Astrocyte (in vitro differentiated cells and primary cell): ENCODE measurements at places on chromosomes 11 and 22. TPM values are rescaled to one million over a fixed set of nuclear protein-coding genes. Genes with fewer than 3 reads are reported as not detected.
A peak's percentile ranks its signal among the peaks of the same experiment; 100 is the strongest.

DNA sequence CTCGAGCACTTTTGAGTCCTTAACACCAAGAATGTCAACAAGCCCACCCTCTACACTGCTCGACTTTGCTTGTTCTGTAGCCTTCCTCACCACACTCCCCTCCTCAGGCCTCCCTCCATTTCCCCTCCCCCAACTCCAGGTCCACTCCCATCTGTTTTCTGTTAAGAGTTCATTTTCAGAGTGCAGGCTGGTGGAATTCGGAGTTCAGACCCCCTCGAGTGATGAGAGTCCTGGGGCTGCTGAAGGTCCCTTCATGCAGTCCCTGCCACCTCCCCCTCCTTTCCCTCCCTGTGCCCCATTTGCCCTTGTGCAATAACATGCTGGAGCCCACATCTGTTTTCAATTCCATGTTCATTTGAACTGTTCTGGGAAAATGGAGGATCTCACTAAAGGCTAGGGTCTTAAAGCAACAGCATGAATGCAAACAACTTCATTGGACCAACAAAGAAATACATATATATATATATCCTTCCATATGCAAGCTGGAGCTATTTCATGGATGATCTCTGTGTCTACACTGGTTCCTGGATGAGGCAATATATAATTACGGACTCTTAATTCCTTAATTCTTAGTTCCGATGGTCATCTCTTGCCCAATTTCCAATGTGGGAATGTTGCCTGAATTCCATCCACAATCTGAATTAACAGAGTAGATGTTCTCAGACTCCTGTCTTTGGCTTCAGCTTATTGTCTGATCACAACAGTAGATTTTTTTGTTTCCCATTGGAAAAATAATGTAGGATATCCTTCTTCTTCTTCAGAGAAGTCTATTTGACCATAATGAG is 340.4 kb downstream of the ETS1 start:
- DNase-seq = no peak

SLC37A2 gene
- total RNA-seq = 0.62 and 1.3 TPM in 2 replicates

KRTAP5-2 gene
- total RNA-seq = not detected in 2 replicates

OR6T1 gene
- not detected in 2 replicates for total RNA-seq

DNA sequence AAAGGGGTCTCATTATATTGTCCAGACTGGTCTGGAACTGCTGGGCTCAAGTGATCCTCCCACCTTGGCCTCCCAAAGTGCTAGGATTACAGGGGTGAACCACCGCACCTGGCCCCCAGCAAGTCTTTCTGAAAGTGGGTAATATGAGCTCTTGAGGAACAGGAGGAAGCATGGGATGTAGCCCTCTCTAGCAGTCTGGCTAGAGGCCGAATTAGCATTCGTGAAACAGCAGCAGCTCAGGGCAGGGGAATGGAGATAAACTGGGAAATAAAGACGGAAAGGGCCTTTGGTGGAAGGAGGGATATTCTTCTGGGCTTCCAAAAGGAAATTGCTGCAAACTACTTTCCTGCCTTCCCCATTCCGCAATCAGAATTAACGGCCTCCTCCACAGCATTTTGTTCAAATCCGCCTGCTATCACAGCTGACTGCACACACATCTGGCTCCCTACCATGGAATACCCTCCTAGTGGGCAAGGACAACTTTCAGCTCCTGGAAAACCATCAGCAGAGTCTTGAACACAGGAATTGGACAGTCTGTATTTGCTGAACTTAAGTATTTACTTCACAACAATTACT is 44.3 kb downstream of the MICAL3 start:
- DNase-seq = no peak

DNA sequence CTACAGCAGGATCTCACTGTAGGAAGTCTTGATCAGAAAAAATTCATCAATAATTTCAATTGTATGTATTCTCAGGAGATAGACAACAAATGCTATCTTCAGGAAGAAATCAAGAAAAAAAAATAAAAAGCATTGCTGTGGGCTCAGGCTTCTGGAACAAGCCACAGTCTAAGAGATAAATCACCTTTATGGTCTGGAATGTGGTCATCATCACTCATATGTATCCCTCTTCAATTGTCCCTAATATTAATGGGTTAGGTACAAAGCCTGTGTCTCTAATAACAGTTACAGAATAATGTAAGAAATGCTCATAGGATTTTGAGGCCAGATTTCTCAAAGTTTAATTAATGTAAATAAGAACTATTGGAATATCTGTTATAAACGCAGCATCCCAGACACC is 305.9 kb upstream of the ANO3 start:
- DNase-seq = no peak

GRCh38 chr11:102639656-102640055 is 14.5 kb upstream of the MMP20 start:
- DNase-seq = no peak

DNA sequence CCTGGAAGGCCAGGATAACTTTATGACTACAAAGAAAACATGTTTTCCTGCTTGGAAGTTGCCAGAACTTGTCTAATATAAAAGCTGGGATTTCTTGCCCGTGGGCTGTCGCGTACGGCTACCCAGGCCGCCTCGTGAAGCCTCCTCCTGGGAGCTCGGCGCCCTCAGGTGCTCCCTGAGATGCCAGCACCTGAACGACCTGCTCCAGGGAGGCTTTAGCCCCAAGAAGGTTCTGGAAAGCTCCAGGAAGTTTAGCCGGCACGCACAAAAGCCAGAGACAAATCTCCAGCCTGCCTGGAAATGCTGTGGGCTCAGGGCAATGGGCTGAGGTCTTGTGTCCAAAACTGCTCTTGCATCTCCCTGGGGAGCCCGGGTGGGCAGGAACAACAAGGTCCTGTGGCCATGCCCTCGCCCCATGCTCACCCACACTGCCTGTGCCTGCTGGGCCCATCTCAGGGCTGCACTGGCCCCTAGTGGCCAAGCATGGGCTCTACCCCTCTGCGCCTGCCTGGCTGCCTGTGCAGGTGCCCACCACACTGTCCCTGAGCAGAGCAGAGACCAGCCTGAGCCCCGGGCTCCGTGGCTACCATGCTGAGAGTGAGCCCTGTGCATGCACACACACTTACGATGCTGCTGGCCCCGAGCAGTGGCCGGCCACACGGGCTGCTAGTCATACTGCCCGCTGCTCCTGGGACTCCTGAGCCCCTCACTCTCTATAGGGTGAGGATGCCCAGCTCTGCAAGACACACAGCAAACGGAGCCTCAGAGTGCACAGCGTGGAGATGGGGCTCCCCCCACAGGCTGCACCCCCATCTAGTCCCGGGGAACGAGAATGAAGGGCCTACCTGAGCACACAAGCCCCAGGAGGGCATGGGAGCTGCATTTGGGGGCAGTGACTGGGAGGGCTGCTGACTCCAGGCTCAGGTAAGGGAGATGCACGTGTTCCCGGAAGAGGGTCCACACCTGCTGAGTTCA is 4.9 kb upstream of the CELSR1 start:
- no peak for DNase-seq

- no peak for DNase-seq
These were observed 23.2 kb upstream of the LMO1 start for GRCh38 chr11:8286886-8287285.

C1QTNF5 gene
- 5.6 and 6.3 TPM in 2 replicates for total RNA-seq

GRCh38 chr11:33162831-33163230 is 1.6 kb upstream of the CSTF3 start:
- DNase-seq = no peak

GRCh38 chr11:32881286-32881685 is 11.3 kb upstream of the QSER1 start:
- DNase-seq = no peak

DNA sequence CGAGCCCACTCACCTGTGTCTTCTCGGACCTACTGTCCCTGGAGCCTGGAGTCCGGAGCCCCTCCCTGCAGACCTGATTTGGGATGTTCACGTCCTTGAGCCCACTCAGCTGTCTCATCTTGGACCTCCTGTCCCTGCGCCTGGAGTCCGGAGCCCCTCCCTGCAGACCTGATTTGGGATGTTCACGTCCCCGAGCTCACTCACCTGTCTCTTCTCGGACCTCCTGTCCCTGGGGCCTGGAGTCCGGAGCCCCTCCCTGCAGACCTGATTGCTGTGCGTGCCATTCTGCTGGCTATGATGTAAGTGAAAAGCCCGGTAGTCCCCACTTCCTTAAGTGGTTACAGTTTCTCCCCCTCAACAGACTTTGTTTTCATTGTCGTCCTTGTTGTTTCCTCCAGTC is 867.1 kb downstream of the BRD1 start:
- DNase-seq = no peak

PATE4 gene
- not detected in 2 replicates for total RNA-seq

- DNase-seq = no peak
These were observed 37.8 kb downstream of the PPFIBP2 start for GRCh38 chr11:7551571-7551970.

EFCAB6 gene
- 1.2 and 1.6 TPM in 2 replicates for total RNA-seq

DNA sequence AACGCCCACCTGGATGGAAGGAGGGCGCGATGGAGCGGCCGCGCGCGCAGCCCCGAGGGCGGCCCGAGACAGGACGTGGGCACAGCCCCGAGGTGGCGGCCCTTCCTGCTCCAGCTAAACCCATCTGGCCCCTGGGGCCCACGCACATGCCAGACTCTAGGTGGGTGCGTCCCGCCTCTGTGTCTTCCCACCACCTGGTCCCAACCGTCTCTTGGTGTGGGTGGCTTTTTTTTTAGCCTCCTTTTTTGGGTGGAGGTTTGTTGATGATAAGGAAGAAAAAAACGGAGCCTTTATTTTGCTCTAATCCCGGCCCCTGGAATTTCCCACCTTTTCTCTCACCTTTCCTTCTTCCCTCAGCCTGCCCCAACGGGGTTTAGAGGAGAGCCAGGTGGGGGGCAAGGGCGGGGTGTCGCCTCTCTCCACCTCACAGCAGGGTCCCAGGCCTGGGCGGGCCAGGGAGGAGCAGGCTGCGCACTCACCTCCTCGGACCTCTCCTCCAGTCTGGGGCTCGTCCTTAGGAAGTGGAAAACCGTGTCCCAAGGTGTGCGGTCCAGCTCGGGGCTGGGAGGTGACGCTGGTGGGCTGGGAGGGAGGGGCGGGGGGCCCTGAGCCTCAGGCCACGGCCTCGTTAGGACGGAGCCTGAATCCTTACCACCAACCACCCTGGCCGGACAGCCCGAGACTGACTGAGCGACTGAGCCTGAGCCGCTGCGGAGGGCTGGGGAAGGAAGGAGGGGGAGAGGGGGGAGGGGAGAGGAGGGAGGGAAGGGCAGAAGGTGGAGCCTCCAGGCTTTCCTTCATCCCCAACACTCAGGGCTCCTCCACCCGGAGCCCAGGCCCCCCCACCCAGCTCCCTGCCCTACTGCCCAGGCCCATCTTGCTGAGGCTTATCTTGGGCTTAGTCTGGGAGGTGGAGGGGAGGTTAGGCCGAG is at the start of gene SOX10:
Gene SOX10 (minus strand): TSS at position 696 of the 932 bp plus-strand sequence. CDS start 771 bp downstream, outside the sequence.
- no peak for DNase-seq

DNA sequence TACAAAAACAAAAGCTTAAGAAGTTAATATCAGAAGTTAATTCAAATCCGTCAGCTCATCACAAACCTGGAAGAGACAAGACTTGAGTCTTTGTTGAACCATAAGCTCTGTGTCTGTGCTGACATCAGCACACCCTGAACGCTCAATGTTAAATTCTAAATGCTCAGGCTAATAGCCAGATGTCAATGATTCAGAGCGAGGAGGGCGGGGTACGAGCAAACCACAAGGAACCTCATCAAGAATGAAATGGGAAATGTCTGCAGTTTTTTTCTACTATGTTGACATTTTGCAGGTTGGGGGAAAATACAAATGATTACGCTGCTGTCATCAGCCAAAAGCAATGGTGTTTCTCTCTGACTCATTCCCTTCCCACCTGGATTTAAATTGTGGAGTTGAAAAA is 1057.2 kb downstream of the NTM start:
- DNase-seq = peak; percentile 84

- DNase-seq = no peak
These were observed 1.6 kb downstream of the CBX7 start for GRCh38 chr22:39150848-39151215.

GRCh38 chr11:103920449-103920848 is 116.0 kb upstream of the DDI1 start:
- peak; percentile 56 for DNase-seq

GRCh38 chr11:120182790-120183491 is 27.9 kb upstream of the OAF start:
- no peak for DNase-seq

DNA sequence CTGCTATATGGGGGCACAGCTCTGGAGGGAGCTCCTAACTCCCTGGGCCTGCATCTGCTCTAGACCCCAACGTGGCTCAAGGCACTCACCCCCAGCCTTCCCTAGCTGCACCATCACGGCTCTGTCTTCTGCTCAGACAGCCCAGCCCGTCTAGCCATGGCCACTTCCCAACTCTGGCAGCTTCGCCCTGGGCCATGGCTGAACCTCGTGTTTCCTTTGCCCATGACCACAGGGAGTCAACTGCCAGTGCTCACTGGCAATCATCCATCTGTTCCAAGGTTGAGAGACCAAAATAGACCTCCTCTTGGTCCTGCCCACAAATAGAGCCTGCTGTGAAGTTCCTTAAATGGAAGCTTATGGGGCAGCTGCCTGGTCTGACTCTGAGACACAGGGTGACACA is 5.4 kb downstream of the LMO1 start:
- DNase-seq = no peak

CARNS1 gene
- 0.10 and 0.23 TPM in 2 replicates for total RNA-seq

GRCh38 chr11:99934008-99934407 is 753.1 kb upstream of the ARHGAP42 start:
- peak; percentile 2 for DNase-seq

DMC1 gene
- total RNA-seq = 0.11 TPM in 1 of 2 replicates, not detected in the other

PTPN5 gene
- 0.07 TPM in 1 of 2 replicates, not detected in the other for total RNA-seq

DNA sequence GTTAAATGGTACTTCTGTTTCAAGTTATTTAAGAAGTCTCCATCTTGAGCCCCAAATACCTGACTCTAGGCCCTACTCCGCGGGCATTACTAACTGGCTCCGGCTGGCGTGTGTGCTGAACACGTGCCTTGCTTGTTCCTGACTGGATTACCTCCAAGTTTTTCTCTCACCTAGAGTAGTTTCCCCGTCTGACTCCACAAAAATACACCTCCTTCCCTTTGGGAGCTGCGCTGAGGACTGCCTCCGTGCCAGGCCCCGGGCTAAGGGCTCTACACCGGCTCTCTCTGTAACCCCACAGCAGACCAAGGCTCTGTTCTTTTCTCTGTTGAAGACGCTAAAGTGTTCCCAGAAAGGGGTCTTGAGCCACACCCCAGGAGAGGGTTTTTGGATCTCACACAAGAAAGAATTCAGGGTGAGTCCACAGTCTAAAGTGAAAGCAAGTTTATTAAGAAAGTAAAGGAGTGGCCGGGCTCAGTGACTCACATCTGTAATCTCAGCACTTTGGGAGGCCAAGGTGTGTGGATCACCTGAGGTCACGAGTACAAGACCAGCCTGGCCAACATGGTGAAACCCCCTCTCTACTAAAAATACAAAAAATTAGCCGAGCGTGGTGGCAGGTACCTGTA is 61.8 kb downstream of the ANO1 start:
- DNase-seq = no peak

DNA sequence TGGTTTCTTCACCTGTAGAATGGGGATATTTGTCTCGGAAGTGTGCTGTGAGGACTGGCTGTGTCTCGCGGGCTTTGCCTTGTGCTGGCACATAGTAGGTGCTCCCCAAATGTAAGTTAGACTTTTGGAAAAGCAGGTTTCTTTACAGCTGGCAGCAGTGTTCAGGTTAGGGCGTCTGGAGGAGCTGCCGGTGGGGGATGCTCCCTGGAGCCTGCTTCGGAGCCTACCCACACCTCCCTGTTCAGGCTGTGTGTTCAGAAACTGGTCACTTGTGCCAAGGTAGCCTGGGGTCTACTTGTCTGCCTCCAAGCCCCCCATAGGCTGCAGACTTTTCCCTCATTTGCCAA is 60.0 kb downstream of the OTOG start:
- DNase-seq = no peak
